ENCODE measurements at places on chromosomes 1 and 21.
A peak's percentile ranks its signal among the peaks of the same experiment; 100 is the strongest.

GRCh38 chr1:26075421-26076144, 8.2 kb upstream of the TRIM63 start:
- DNase-seq, result no peak

DNA sequence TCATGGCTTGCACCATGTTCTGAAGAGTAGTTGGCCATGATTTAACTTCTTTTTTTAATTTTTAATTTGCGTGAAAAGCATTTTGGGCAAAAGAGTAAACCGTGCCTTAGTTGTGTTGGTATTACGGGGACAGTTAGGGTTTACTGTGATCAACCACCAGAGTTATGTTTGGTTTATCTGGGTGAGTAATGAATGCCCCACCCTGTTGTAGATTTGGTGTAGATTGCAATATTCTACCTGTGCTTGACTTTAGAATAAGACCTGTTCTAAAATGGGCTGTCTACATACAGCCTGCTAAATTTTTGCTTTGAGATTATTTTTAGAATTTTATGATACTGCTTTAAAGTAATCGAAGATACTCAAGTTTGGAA, 1.4 kb downstream of the USP25 start:
- no peak for DNase-seq

- no peak for DNase-seq
Measured at GRCh38 chr1:93750955-93751354, 69.3 kb upstream of the BCAR3 start.

GRCh38 chr1:177914603-177915002, 55.3 kb downstream of the SEC16B start:
- no peak for DNase-seq

DNA sequence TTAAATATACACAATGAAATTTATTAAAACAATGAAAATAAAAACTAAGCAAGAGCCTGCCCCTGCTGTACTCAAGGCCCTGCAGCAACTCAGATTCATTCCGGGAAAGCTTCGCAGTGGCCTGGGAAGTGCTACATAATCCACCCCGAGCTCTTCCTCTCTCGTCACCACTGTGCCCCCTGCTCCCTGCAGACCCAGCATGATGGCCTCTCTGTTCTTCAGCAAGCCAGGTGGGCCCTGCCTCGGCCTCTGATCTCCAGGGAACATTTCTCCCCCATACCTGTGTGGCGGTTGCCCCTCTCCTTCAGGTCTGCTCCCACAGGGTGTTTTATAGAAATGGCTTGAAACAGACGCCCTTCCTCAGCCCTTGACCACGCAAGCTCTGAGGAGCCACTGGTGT, 10.6 kb downstream of the RNF187 start:
- DNase-seq, result no peak

- no peak for DNase-seq
Measured at GRCh38 chr1:82903626-82904025, 1095.3 kb downstream of the TTLL7 start.

GRCh38 chr1:208682664-208683013, 438.5 kb upstream of the PLXNA2 start:
- no peak for DNase-seq

GRCh38 chr1:205914730-205915129, 28.5 kb downstream of the SLC26A9 start:
- DNase-seq, result no peak

- DNase-seq, result no peak
Measured at GRCh38 chr1:112044745-112045144, 55.3 kb upstream of the KCND3 start.

DNA sequence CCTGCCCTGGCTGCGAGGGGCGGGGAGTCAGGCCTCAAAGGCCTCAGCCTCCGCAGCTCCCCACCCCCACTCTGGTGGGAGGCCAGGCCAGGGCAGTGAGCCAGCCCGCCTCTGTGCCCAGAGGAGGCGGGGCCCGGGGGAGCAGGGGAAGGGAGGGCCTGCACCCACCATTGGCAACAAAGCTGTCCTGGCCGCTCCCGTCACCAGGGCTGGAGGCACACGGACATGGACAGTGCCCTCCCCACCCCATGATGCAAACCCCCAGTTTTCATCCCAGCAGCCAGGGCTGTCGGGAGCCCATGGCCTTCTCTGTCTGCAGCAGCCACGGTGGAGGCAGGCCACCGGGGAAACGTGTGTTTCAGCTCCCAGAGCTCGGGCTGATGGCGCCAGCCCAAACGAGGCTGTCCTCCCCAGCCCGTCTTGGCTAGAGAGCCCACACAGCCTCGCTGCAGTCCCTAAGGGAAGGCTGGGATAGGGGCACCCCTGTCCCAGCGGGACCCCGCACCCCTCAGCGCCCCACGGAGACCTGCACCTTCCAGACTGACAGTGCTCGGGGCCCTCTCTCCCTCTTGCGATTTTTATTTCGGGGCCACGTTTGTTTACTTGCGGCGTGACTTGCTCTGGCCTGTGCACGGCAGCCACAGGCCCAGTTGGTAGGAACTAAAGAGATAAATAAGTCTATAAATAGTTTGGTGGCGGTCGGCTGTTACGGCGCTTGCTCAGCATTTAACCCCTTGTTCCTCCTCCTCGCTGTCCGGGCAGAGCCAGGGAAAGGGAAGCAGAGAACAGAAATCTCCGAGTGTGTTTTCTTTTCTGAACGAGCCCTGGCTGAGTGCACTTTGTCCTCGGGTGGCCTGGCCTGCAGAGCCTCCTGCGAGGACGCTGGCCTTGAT, 101.8 kb downstream of the PRDM16 start:
- DNase-seq, result no peak

DNA sequence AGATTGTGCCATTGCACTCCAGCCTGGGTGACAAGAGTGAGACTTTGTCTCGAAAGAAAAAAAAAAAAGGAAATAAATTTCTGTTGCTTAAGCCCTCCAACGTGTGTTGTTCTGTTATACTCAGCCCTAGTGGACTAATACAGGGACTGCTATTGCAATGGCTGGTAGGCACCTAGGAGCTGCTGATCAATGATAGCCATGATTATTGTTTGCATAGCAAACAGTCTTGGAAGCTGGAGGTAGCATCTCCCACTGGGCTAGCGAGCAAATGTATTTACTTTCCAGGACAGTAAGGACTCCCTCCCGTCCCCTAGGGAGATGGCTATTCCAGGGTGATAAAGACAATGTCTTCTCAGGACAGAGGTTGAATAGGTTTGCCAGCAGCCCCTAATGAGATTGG, 13.5 kb upstream of the TNFRSF8 start:
- no peak for DNase-seq

GRCh38 chr1:220751111-220751510, 3.0 kb downstream of the MTARC2 start:
- DNase-seq, result no peak

DNA sequence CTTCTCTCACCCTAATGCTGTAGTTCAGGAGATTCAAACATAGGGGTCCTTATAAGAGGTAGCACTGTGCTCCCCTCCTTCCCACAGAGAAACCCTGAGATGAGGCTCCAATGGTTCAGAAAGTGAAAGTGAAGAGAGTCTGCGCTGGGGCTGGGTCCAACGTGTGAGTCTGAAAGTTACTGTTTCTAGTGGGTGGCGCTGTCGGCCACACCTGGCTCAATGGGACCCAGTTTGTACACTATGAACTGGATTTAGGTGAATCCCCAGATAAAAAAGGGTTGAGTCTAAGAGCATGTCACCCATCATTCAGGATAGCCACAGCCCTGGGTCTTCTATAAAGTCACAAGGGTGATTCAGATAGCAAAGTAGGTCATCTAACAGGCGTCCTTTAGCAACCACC, 2.8 kb downstream of the SMCP start:
- no peak for DNase-seq

DNA sequence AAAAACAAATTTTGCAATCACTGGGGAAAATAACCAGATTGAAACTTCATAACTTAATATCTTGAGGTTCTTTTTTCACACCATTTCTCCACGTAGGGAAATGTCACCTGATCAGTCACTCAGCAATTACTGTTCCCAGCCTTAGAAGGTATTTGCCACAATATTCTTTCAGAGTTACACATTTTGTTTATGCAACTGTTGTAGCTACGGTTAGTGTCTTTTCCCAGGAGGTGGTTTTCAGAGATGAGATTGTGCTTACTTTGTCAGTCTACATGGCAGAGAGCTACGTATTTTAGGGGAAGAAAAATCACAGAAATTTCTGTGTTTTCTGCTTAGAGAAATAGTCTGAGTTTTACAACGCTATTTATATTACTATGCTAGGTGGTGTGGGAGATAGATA, 792.8 kb upstream of the B3GALT2 start:
- no peak for DNase-seq

- DNase-seq, result no peak
Measured at GRCh38 chr1:67085326-67085725, 31.4 kb upstream of the SLC35D1 start.

- DNase-seq, result no peak
Measured at GRCh38 chr1:56547473-56547872, 31.9 kb downstream of the PLPP3 start.

- DNase-seq, result no peak
Measured at GRCh38 chr21:37667380-37667779, 248.9 kb downstream of the KCNJ6 start.

GRCh38 chr1:86953167-86953566, 38.7 kb downstream of the HS2ST1 start:
- DNase-seq, result no peak

- DNase-seq, result no peak
Measured at GRCh38 chr21:32994305-32994704, 31.4 kb upstream of the OLIG2 start.

- DNase-seq, result no peak
Measured at GRCh38 chr1:183002267-183002666, 21.0 kb upstream of the LAMC1 start.

- no peak for DNase-seq
Measured at GRCh38 chr1:60222360-60223115, 149.0 kb upstream of the C1orf87 start.

GRCh38 chr1:25645637-25646400, 29.2 kb downstream of the MAN1C1 start:
- no peak for DNase-seq

GRCh38 chr1:22297999-22298398, 153.7 kb upstream of the ZBTB40 start:
- no peak for DNase-seq

GRCh38 chr1:41724248-41724647, 194.5 kb downstream of the HIVEP3 start:
- DNase-seq, result no peak

DNA sequence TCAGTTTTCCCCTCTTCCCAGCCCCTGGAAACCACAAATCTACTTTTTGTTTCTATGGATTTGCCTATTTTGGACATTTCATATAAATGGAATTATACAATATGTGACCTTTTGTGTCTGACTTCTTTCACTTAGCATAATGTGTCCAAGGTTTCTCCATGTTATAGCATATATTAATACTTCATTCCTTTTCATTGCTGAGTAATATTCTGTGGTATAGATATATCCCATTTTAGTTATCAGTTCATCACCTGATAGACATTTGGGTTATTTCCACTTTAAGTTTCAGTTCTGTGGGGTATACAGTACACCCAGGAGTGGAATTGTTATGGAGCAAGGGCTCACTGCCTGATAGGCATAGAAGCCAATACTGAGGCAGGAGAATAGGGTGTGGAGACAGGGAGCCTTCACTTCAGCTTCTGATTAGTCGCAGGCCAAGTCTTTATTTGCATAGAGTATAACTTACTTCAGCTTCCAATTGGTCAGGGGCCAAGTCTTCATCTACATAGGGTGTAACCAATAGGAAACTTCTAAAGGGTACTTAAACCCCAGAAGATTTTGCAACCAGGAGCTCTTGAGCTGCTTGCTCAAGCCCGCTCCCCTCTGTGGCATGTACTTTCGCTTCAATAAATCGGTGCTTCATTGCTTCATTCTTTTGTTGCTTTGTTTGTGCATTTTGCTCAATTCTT, 8.3 kb upstream of the NVL start:
- no peak for DNase-seq

DNA sequence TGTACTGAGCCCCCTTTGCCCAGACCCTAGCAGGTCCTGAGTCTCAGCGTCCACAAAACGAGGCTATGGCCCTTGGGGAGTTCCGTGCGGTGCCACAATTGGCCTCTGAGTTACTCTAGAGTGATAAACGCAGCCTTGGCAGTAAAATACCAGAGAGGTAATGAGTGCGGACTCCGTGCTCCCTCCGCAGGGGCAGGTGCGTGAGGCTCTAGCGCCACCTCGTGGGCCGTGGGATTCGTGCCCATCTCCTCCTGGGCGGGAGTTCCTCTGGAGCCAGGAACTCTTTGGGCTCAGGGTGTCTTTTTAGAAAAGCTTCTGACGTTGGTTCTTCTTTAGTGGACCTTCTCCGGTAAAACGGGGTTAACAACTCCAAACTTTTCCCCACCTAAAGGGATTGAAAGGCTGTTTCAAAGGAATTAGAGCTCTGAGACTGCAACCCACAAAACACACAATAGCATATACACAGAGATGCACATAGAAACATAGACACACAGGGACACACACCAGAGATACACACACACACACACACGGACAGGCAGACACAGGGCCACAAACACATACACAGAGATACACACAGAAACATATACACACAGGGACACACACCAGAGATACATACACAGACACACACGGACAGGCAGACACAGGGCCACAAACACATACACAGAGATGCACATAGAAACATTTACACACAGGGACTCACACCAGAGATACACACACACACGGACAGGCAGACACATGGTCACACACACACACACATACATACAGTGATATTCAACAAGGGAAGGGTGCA, 99.4 kb downstream of the KCNJ15 start:
- peak; percentile 86 for DNase-seq

- no peak for DNase-seq
Measured at GRCh38 chr1:232166942-232167341, 463.0 kb downstream of the SIPA1L2 start.

- DNase-seq, result no peak
Measured at GRCh38 chr21:26280775-26281174, 110.2 kb upstream of the APP start.

GRCh38 chr1:207981976-207982375, 71.1 kb upstream of the CD34 start:
- no peak for DNase-seq

DNA sequence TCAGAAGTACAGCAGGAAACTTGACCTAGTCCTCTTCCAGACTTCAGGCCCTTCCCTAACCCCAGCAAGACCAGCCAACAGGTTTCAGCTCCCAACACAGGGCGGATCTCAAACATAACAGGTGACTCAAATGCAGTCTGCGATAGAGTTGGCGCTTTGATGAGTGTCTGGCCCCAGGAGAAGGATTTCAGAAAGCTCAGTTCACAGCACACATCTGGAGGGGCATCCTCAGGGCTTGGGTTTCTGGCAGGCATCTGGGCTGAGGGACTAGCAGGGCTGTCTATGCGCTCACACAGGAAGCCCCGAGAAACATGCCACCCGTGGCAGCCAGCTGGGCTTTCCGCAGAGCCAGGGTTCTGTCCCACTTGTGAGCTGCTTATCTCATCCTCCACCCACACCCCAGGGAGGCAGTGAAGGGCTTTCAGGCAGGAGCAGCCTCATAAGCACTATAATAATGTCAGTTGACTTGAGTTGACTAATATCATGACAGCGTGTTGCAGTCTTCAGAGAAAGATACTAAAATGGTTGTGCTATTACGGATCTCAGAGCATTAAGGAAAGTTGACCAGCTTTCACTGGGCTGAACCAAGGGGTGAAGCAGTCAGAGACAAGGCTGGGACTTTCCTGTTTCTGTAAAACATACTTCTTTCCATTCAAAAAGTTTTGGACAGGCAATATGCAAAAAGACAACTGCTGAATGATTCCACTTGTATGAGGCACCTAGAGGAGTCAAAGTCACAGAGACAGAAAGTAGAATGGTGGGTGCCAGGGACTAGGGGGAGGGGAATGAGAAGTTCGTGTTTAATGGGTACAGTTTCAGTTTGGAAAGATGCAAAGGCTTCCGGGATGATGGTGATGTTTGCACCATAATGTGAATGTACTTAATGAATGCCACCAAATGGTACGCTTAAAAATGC, 233.0 kb upstream of the IRF2BP2 start:
- DNase-seq, result no peak

GRCh38 chr1:63861052-63861691, 87.4 kb downstream of the ROR1 start:
- DNase-seq, result no peak

- DNase-seq, result no peak
Measured at GRCh38 chr1:61299463-61299862, 217.1 kb downstream of the NFIA start.

All from neural crest cell (in vitro differentiated cells).